ENCODE measurements at places on chromosomes 6 and 20.

DNA sequence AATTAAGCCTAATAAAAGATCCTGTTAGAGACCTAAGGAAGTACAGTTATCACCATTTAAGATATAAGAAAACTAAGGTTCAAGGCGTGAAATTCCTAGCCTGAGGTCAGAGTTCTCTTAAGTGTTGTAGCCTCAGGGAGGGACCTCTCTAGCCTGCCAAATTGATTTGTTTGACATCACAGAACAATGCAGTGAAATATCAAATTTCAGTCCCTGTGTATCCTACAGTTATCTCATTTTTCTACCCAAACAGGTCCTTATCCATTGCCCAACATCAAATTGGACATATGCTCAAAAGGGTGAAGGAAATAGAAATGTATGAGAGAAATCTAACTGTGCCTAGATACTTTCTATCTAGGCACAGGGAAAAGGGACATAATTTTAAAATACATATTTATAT lies 63.0 kb downstream of the NCOA7 start:
- DNase-seq: no peak

DNA sequence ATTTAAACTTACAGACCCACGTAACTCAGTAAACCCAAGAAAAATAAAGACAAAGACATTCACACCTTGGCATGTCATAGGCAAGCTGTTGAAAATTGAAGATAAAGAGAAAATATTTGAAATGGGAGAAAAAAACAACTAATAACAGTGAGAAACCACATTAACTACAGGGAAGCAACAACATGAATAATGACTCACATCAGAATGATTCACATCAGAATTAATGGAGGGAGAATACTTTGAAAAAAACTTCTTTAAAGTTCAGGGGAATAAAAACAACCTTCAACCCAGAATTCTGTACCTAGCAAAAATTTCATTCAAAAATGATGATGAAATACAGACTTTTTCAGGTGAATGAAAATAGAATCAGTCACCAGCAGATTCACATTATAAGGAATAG lies 32.9 kb upstream of the SLC22A3 start:
- DNase-seq: no peak

DNA sequence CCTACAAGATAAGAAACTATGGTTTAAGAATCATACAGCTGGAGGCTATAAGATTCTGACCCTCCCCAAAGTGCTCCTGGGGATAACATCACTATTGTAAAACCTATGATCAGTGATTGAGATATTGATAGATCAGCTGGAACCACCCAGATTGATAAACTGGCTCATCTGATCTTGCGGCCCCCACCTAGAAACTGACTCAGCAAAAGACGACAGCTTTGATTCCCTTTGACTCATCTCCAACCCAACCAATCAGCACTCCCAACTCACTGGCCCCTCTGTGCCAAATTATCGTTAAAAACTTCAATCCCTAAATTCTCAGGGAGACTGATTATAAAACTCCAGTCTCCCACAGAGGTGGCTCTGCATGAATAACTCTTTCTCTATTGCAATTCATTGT lies 106.4 kb downstream of the SCP2D1 start:
- no peak for DNase-seq

DNA sequence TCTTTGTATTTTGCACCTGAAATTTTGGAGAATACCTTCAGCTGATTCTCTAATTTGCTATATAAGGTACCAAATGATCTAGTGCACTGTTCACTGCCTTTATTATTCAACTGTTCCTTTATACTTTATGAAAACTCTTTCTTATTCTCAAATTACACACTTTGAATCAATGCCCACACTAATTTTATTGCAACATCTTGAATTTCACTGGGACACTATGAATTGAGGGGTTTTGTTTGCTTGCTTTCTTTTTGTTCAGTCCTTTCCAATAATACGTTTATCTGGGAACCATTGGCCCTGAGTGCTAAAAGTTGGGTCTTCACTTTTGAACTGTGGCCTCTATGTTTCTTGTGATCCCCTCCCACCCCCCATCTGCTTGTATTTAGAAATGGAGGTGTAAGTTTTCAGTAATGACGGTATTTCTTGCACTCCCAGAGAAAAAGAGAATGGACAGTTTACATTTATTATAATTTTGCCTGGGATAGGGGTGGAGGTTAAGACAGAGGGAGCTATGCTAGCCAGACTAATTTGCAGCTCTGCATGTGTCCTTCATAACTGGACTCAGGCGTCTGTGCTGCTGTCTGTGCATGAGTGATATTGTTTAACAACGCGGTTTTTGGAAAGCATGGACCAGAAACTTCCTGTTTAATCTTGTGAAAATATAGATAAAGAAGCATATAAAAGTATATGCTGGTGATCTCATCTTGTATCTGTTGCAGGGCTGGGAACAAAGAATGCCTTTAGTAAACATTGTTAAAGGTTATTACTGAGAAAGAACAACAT lies 98.1 kb downstream of the DNAH8 start:
- DNase-seq: no peak

- DNase-seq: no peak
These were observed 578.7 kb downstream of the MAFB start for GRCh38 chr20:40110311-40110831.

DNA sequence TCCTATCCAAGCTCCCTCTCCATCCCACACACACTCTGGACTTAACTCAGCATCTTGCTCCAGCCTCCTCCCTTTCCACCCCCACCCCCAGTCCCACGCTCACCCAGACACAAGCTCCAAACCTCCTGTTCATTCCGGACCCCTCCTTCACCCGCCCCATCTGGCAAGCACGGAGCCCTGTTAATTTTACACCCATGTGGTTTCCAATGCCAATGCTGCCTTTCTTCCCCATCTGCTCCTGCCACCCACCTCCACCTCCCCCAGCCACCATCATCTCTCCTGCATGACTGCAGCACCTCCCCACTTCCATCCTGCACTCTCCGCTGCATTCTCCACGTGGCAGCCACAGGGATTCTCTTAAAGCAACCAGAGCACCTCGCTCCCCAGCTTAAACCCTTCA lies 9.9 kb upstream of the CDK5RAP1 start:
- DNase-seq: no peak

GRCh38 chr20:56098981-56099500 lies 93.7 kb upstream of the CBLN4 start:
- DNase-seq: no peak

- peak; percentile 19 for DNase-seq
These were observed 171.9 kb downstream of the JARID2 start for GRCh38 chr6:15417811-15418210.

GRCh38 chr6:149306967-149307366 lies 10.5 kb upstream of the TAB2 start:
- no peak for DNase-seq

GRCh38 chr20:40769677-40770285 lies 80.7 kb upstream of the MAFB start:
- DNase-seq: no peak

- DNase-seq: no peak
These were observed 148.5 kb downstream of the EDN3 start for GRCh38 chr20:59448851-59449444.

DNA sequence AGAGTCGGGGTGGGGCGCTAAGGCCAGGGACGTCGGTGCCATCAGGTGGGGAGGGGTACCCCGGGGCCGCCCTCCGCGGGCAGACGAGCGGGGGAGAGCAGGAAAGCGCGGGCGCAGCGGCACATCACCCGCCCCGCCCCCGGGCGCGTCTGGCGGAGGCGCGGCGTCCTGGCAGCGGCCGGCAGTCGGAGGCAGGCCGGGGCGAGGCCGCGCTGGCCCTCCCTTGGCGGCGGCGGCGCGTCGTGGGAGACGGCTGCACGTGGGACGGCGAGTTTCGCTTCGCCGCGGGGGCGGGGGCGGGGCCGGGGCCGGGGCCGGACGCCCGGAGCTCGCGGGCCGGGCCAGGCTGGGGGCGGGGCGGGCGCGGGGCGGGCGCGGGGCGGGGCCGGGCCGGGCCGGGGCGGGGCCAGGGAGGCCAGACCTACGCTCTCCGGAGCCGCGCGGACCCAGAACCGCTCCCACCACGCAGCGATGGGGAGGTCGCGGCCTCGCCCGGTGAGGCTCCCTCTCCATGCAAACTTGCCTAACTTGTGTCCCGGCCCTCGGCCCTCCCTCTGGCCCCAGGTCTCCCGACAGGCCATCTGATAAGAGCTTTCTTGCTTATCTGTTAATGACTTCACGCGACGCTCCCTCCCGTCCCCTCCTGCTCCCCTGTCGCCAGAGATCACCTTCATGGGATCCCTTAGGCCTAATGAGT lies 12.5 kb downstream of the ITPR3 start:
- peak; percentile 75 for DNase-seq

DNA sequence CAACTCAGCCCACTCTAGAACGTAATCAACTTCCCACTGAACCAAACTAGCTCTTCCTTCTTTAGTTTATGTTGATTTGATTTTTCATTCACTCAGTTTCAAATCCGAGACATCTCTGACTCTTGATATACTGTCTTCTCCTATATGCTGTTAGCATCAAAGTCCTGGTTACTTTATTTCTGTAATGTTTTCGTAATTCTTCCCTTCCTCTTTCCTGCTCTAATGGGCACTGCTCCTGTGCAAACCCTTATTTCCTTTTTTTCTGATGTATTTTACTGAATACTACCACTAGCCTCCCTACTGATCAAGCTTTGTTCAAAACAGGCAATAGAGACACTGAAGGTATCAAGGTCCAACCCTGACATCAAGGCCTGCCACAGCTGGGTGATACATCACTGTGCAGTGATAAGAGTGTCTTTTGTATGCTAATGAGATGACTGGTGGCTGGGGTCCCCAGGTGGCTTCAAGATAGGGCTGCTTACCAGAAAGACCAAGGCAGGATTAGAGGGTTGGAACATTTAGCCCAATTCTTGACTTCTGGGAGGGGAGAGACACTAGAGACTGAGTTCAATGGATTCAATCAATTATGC lies 95.2 kb downstream of the KIF13A start:
- no peak for DNase-seq

GRCh38 chr20:48139262-48140041 lies 354.2 kb upstream of the SULF2 start:
- DNase-seq: no peak

GRCh38 chr6:100153636-100154275 lies 159.7 kb upstream of the MCHR2 start:
- DNase-seq: no peak

GRCh38 chr6:106138151-106138550 lies 52.0 kb downstream of the PRDM1 start:
- DNase-seq: no peak

GRCh38 chr20:59891581-59891980 lies 41.9 kb downstream of the SYCP2 start:
- DNase-seq: no peak

GRCh38 chr6:6546318-6547109 lies 42.0 kb upstream of the LY86 start:
- DNase-seq: no peak

DNA sequence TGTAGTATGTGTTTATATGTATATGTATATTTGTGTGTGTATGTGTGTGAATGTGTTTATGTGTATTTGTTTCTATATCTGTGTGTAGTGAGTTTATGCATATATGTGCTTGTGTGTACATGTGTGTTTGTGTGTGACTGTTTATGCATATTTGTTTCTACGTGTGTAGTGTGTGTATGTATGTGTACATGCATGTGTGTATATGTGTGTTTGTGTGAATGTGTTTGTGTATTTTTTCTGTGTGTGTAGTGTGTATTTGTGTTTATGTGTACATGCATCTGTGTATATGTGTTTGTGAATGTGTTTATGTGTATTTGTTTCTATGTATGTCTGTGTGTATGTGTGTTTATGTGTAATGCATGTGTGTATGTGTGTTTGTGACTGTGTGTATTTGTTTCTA lies 12.1 kb upstream of the SMOC2 start:
- DNase-seq: no peak

DNA sequence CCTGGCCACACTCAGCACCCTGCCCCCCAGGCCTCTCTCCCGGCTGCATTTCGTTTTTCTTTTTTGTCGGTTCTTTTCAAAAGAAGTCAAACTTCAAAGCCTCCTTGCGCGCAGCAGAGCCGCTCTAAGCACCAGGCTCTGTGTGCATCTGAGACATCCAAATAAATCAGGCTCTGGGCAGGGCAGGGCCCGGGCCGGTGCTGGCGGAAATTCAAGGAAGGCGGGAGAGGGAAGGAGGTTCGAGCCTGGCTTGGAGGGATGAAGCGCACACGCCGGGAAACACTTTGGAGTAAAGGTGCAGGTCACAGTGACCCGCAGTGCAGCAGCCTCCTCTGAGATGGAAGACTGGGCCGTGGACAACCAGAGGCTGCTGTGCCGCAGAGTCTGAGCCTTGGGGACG lies 5.8 kb downstream of the GATA5 start:
- DNase-seq: no peak

- no peak for DNase-seq
These were observed 553.7 kb downstream of the CD109 start for GRCh38 chr6:74249658-74250057.

DNA sequence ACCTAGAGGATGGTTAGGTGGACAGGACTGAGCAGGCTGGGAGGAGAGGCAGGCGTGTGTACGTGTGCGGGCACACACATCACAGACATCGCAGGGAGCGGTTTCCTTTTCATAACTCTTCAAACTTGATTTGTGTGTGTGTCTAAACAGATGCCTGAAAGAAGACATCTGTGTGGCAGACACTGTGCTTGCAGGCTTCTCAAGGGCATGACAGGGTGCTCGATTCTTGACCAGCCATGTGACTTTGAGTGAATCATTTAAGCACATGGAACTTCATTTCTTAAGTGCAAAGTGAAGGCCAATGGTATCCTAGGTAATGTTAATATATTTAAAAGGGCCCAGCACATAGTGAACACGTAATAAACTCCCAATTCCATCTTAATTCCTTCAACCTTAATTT lies 186.5 kb downstream of the SCP2D1 start:
- DNase-seq: no peak

DNA sequence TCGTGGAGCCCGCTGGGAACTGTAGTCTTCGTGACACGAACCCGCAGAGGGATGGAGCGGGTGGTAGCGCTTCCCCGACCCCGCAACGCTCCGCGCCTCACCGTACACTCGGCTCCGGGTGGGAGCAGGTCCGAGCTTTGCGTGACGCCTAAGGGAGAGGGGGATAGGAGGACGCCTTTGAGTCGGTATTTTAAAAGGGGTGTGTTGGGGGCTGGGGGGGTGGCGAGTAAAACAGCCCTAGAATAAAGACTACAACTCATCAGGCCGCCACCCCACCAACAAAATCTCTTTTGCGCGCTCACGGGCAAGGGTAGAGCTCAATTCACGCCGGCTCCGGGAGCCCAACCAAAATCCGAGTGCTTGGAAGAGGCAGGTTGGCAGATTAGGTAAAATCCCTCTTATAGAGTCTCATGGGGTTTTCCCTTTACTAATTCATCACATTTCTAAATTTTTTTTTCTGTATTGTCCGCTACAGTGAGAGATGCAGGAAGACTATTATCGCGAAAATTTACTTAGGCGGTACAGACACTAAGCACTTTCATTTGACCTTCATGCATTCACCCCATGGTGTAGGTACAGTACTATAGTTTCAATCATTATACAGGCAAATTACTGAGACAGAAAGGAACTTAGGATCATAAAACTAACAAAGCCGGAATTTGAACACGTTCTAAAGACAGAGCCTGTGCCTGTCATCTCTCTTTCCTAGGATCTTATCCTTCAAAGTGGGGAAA lies 706 bp upstream of the SNX14 start:
- peak; percentile 33 for DNase-seq

GRCh38 chr6:68657374-68658139 lies 22.5 kb downstream of the ADGRB3 start:
- no peak for DNase-seq

- no peak for DNase-seq
These were observed 1.4 kb downstream of the MDGA1 start for GRCh38 chr6:37696220-37696840.

Data from RKO (cell line).